ENCODE measurements at places on chromosomes 7 and 10. TPM values are rescaled to one million over a fixed set of nuclear protein-coding genes. Genes with fewer than 3 reads are reported as not detected.
A peak's percentile ranks its signal among the peaks of the same experiment; 100 is the strongest.

Gene FGL2
- total RNA-seq: 9.4 TPM

Gene NKX1-2
- not detected for total RNA-seq

DNA sequence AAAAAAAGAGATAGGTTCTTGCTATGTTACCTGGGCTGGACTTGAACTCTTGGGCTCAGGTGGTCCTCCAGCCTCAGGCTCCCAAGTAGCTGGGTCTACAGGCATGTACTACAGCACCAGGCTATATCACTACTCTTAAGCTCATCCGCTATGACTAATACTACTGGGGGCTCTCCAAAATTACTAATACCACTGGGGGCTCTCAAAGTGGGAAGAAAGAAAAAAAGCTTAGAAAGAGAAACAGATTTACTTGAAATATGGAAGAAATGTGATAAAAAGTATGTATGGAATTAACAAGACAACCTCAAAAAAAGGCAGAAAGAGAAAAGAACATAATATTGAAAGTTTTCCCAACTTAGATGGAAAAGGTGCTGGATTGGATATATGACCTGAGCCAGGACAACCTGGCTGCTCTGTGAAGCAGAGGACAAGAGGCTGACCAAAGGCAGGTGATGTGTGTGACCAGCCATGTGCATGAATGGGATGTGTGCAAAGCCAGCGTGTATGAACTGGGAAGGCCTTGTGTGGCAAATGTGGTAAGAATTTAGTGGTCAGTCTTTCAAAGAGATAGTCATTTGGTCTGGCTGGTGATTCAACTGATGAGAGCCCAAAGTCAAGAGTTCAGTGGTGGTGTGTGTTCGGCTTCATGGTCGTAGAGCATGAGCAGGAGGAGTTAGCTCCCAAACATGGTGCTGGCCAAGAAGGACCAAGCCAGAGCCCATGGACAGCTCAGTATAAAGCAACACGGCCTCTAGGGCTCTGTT lies 232.4 kb upstream of the KLF14 start:
- H3K27me3 ChIP-seq: no peaks in the 10 kb centered on the region
- peak overlapping the region; percentile 81 for H3K27ac ChIP-seq
- H3K4me3 ChIP-seq: peak overlapping the region; percentile 7
- DNase-seq: peak; percentile 75
- peaks cover 71% of the 10 kb centered on the region for H3K4me1 ChIP-seq

DNA sequence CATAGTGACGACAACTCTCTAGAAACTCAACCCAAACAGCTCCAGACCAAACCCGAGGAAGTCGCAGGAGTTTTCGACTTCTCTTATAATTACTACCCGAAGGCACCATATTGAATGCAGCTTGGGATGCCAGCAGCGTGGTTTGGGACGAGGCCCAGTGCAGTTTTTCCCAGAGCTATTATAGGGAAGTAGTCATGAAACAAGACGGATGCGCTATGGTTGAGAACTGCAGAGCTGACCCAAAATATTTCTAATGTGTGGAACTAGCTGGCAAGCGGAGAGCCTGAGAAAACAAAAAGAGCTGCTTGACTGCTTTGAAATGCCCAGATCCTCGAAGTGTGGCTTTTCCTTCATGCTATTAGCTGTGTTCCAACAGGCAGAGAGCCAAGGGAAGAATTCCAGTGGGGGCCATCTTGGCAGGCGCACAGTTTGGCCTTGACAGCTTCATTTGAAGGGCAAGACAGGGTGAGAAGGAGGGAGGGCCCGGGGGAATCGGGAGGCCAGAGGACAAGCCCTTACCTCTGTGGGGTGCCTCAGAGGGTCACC lies 122.7 kb downstream of the CUL2 start:
- DNase-seq: no peak
- no peaks in the 10 kb centered on the region for H3K36me3 ChIP-seq
- no peak overlapping the region for H3K4me3 ChIP-seq
- H3K27me3 ChIP-seq: peaks cover 2% of the 10 kb centered on the region

Gene MEIG1
- 0.91 TPM for total RNA-seq

Gene SNX8
- 25.0 TPM for total RNA-seq

Gene HBP1
- total RNA-seq: 25.5 TPM

DNA sequence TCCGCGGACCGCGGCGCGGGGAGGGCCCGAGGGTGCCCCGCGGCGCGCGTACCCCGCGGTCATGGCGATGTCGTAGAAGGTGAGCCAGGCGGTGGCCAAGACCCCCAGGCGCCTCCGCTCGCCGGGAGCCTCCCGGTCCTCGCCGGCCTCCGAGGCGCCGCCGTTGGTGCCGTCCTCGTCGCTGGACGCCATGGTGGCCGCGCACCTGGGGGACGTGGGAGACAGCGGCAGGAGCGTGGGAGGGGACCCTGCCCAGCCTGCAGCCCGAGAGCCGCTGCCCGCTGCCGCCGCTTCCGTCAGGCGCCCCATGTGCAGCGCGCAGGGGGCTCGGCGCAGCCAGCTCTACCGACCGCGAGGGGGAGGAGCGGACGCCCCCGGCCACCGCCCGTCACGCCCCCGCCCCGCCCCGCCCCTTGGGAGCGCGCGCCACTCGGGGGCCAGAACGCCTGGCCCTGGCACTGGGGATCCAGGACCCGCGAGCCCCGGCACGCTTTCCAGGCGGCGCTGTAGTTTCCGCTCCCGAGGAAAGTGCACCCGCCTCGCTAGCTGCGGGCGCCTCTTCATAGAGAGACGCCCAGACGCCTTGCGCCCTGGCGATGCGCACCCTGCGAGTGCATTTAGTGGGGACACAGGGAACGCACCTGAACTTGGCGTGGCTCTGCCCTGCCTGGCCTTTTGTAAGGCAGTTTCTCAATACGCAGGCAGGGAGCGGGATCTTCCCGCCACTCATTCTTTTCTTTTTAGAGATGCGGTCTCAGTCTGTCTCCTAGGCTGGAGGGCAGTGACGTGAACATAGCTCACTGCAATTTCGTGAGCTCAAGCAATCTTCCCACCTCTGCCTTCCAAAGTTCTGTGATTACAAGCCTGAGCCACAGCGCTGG lies at the start of gene HACD1:
Gene HACD1 (minus strand): TSS at position 344 of the 881 bp plus-strand sequence. CDS start 35 bp downstream, at position 309.
- DNase-seq: peak; percentile 62
- no peak within 1 kb of the TSS for H3K27ac ChIP-seq
- peaks cover 23% of the 10 kb centered on the region for H3K27me3 ChIP-seq
- H3K4me3 ChIP-seq: peak within 1 kb of the TSS; percentile 74
- peaks cover 5% of the 10 kb centered on the region for H3K4me1 ChIP-seq

Gene RBP3
- not detected for total RNA-seq

Gene PLEKHS1
- total RNA-seq: not detected

DNA sequence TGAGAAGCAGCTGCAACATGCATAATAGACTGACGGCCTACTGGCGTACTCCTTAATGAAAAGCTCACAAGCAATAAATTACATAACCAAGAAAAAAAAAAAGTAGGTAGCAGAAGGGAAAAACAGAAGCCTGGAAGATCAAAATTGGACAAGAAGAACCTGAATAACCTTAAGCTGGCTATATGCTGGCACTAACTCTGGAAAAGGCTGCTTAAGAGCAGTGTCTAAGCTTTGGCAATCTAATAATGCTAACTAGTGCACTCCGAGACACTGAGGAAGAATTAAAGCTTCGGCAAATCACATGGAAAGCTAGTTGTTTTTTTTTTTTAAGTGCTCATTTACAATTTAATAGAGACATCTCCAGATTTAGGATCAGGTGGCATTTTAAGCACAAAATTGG lies 441.9 kb downstream of the PARD3 start:
- H3K4me1 ChIP-seq: peaks cover 8% of the 10 kb centered on the region
- no peaks in the 10 kb centered on the region for H3K36me3 ChIP-seq
- H3K27me3 ChIP-seq: no peaks in the 10 kb centered on the region

DNA sequence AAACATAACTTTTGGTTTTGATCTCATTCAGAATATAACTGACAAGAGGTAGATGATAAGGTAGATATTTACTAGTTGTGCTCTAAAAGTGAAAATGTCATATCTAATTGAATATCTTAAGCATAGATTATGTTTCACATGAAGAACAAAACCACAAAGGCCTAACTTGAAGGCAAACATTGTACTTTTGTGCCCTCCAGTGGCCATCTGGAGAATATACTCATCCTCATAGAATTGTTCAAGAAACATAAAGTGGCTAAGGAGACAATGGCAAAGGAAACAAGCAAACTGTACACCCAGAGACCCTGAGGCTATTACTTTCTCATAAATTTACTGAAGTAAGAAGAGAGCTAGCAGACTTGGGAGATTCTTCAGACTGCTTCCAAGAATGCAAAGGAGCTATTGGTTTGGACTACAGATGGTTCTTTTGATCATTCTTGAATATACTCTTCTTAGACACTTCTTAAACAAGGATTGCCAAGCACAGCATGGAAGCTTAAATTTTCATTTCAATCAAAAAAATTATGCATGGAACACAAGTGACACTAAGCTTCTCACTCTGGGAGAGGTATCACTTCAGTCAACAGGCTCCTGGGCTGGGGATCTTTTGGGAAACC lies 98.2 kb upstream of the DKK1 start:
- H3K4me3 ChIP-seq: no peak overlapping the region
- H3K4me1 ChIP-seq: no peaks in the 10 kb centered on the region
- DNase-seq: peak; percentile 45
- no peak overlapping the region for H3K27ac ChIP-seq
- no peaks in the 10 kb centered on the region for H3K27me3 ChIP-seq

DNA sequence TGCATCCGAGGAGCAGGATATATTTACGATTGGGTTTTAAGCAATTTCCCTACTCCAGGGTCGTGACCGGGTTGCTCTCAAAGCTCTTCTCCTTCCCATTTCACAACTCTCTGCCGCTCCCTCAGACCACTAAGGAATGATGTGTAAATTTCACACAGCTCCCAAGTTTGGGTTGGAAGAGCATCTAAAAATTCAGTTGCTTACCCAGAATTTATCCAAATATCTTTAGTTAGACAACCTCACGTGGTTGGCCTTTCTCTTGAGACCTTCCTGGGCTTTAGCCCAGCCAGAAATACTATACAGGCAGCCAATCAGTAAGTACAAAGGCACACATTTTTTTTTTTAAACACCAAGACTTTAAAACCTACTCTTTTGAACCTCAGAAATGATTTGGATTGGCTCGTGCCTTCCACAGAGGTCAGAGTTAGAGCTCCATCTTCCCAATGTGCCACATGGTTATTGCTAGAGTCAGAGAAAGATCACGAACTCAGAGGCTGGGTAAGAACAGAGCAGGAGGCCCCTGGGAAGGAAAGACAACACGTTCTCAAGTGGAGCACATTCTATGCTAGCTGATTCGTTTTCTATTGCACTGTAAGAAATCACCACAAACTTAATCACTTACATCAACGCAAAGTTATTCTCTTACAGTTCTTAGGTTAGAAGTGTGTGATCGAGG lies 335.4 kb upstream of the MGMT start:
- peaks cover 9% of the 10 kb centered on the region for H3K27me3 ChIP-seq
- H3K4me3 ChIP-seq: no peak overlapping the region
- no peaks in the 10 kb centered on the region for H3K36me3 ChIP-seq
- no peak overlapping the region for H3K27ac ChIP-seq

DNA sequence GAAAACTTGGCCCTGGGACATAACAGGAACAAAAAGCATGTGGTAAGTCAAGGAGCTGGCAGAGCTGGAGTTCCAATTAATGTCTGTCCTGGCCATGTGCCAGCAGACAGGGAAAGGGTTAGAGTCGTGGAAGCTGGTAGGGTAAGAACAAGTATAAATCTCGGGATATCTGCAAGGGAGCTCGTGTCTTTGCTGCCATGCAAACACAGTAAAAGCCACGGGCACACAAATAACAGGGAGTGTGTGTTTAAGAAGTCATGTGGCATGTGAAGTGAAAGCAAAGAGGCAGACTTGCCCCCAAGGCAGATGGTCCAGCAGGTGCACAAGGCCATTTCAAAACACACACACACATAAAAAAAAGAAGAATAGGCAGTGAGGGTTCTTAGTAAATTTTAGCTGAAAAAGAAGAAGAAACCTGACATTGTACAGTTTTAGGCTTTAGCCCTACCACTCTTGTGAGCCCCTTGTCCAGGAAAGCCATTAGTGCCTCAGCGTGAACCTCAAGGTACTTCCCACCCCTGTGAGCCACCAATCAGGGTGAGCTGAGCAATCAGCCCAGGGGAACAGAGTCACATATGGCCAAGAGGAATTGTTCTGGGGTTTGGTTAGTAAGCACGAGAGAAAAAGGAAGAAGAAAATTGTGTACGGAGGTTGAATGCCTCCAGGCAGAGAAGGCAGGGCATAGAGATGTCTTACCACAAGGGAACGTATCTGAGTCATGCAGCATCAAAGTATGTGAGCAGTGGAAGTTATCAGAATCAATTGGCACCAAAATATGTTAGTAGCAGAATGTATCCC lies 32.8 kb upstream of the ARHGAP12 start:
- H3K27me3 ChIP-seq: no peaks in the 10 kb centered on the region
- H3K36me3 ChIP-seq: peaks cover 1% of the 10 kb centered on the region
- no peak overlapping the region for H3K27ac ChIP-seq
- H3K4me3 ChIP-seq: no peak overlapping the region
- DNase-seq: no peak

Gene TAS2R41
- total RNA-seq: not detected

Gene MKX
- not detected for total RNA-seq

GRCh38 chr10:31194986-31195385 lies 124.0 kb upstream of the ZEB1 start:
- H3K4me1 ChIP-seq: no peaks in the 10 kb centered on the region
- DNase-seq: no peak

Gene INSYN2A
- total RNA-seq: not detected

GRCh38 chr7:131021902-131022301 lies 287.9 kb upstream of the KLF14 start:
- H3K36me3 ChIP-seq: peaks cover 32% of the 10 kb centered on the region
- peak overlapping the region; percentile 26 for H3K4me3 ChIP-seq
- peaks cover 72% of the 10 kb centered on the region for H3K4me1 ChIP-seq
- H3K27ac ChIP-seq: peak overlapping the region; percentile 85
- no peaks in the 10 kb centered on the region for H3K27me3 ChIP-seq

Gene HECTD2
- 3.8 TPM for total RNA-seq

DNA sequence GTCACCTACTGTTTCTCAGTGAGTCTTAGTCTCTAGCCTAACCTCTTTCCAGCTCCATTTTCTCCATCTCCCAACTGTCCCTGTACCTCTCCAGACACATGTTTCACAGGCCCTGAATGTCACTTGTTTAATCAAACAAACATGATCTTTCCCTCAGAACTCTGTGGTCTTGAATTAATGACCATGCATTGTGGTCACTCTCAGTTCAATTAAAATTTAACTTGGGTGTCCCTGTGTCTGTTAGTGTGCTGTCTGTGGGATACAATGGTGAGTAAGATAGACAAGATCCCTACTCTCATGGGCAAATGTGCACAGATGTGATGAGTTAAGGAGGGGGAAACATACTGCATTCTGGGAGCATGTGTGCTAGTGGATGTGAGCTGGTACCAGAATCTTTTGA lies 65.0 kb downstream of the RBM33 start:
- H3K27me3 ChIP-seq: no peaks in the 10 kb centered on the region
- H3K27ac ChIP-seq: no peak overlapping the region
- peaks cover 26% of the 10 kb centered on the region for H3K36me3 ChIP-seq
- no peaks in the 10 kb centered on the region for H3K4me1 ChIP-seq

Gene EPDR1
- total RNA-seq: 1.1 TPM

All from activated CD8-positive, alpha-beta memory T cell treated with anti-CD3 and anti-CD28 coated beads, Interleukin-2, amount 10 ng/mL, durations not matched to agents 7 days and 5 days (primary cell).